Ascending aorta (tissue), 2 donors: ENCODE measurements at places on chromosomes 1 and 21.
A peak's percentile ranks its signal among the peaks of the same experiment; 100 is the strongest.

GRCh38 chr1:184210031-184210430 lies 158.5 kb downstream of the TSEN15 start:
- DNase-seq, result no peak

GRCh38 chr1:223129229-223129901 lies 13.7 kb downstream of the TLR5 start:
- peak; percentile 85 for DNase-seq

DNA sequence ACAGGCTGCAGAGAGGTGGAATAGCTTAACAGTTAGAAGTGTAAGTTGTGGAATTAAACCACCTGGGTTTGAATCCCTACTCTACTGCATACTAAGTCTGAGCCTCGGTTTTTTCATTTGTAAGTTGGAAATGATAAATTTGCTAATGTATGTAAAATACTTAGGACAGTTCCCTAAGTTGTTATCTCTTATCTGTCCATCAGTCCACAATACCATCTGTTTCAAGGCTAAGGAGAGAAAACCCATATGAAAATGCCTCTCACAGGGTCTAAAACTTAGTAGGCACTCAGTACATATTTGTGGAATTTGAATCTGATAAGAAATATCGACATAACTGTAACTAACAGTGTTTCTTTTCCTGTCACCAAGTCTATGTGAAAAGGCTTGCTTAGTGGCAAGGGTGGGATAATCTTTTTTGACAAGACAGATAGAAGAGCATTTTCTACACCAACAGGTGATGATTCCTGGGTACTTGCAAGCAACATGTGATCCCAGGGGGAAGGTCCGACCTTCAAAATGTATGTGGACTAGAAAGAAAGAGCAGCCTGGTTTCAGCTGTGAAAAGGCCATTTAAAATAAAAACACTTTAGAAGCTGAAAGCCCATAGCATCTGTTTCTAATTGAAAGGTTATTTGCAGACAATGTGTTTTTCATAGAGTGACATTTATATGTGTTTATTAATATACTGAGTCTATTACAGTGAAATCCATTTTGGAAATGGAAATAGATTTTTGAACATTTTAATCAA lies 202.9 kb downstream of the HHAT start:
- no peak for DNase-seq

DNA sequence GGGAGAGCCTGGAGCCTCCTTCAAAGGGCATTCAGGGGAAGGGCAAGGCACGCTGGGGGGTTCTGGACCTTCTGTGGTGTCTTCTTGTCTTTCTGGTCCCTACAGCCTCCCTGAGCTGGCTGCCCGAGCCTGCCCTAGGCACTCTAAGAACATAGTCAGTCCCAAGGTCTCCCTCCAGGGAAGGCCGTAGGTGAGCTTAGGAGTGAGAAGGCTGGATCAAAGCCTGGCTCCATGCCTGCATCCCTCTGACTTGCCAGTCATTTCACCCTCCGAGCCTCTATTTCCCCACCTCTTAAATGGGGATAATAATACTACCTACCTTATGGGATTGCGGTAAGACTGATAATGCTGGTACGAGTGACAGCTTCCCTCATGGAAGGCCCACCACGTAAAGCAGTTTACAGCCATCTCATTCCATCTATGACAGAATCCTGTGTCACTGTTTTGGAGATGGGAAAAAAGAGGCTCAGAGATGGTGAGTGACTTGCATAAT lies 20.8 kb downstream of the PTPRF start:
- no peak for DNase-seq

DNA sequence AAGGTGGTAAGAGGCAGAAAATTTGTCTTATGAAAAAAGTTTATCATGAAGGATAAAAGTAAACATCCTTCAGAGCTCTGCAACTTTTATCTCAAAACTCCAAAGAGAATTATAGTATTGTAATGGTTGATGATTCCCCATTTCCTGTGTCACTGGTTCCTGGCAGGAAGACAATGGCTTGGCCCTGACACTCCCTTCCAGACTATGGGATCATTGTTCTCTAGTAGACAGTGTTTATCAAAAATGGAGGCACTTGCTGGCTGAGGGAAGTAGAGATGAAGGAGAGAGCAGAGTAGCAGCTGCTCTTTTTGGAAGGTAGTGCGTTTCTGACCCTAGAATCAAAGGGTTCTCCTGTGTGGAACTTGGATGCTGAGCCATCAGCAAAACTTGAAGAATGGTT lies 145.9 kb upstream of the ATP1B1 start:
- DNase-seq, result no peak

DNA sequence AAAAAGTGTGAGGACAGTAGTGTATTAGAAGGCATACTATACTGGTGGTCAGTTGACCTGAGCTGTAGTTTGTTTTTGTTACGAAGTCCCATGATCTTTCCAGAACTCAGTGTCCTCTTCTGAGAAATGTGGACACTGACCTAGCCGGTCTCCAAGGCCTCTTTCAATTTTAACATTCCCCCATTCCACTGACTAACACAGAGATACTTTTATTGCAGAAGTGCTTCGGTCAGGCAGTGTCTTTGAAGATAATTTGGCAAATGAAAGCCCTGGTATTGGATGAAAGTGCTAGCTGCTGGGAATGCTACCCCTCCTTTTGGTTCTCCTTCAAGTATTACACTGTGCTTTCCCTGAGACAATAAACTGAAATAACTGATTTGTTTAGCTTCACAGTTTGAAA lies 89.4 kb downstream of the LMO4 start:
- no peak for DNase-seq

DNA sequence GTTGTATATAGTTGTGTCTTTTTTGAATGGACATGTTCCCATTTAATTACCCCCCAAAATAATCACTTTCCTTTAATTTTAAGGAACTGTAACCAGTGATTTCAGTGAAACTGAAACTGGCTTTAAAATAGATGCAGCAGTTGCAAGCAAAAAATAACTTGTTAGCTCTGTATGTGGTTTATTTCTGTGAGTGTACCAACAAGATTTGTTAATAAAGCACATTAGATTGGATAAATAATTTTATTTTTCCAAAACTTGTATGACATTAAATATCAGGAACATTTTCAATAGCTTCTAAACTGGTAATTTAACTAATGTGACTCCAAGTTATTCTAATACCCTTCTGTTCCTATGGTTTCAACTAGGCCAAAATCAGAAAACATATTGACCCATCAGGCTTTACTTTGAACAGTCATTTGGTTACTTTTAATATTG lies 184.3 kb upstream of the CACYBP start:
- DNase-seq, result no peak

GRCh38 chr1:208251911-208252835 lies 8.0 kb upstream of the PLXNA2 start:
- no peak for DNase-seq

DNA sequence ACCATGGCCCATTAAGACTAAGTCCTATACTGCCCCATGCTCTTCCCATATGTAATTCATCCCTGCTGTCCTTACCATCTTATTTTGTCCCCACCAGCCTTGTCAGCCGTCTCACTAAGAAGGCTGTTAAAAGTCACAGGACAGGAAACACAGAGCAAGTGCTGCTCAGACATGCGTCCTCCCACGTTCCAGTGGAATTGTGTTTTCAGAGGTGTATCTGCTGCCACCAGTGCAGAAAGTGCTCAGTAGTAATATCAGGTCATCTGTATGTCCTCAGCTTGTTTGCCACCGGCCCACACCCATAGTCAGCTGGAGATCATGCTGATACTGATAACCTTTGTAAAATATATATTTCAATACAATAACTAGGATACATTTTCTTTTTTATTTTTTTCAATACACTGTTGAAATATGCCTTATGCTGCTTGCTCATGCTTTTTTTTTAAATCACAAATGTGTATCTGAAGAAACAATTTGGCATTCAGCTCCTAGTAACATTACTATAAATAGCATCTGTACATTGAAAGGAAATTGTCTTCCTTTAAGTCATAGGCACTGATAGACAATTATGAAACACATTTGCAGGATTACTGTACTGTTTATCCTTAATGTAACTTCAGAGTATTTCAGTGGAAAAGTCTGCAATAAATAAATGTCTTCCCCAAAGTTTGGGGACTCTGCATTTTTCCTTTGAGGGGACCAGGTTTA lies 156.9 kb downstream of the EDEM3 start:
- no peak for DNase-seq

- DNase-seq, result no peak
Measured at GRCh38 chr1:42379794-42380585, 602 bp upstream of the RIMKLA start.

DNA sequence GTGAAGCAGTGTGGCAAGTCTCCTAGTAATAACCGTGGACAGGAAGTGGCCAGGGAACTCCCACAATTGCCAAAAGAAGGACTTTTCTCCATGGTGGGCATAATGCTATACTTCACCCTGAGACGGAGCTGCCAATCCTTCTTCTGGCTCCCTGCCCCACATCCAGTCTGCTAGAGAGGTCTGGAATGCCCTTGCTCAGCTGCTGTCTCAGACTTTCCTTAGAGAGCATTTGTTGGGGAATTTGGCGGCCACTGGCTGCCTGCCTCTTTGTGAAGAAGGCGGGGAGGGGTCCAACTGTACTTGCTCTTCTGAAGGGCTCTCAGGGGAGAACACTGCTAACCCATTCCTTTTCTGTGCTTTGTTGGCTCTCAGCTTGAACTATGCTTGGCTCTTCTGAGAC lies 123.7 kb upstream of the EDN2 start:
- DNase-seq, result no peak

DNA sequence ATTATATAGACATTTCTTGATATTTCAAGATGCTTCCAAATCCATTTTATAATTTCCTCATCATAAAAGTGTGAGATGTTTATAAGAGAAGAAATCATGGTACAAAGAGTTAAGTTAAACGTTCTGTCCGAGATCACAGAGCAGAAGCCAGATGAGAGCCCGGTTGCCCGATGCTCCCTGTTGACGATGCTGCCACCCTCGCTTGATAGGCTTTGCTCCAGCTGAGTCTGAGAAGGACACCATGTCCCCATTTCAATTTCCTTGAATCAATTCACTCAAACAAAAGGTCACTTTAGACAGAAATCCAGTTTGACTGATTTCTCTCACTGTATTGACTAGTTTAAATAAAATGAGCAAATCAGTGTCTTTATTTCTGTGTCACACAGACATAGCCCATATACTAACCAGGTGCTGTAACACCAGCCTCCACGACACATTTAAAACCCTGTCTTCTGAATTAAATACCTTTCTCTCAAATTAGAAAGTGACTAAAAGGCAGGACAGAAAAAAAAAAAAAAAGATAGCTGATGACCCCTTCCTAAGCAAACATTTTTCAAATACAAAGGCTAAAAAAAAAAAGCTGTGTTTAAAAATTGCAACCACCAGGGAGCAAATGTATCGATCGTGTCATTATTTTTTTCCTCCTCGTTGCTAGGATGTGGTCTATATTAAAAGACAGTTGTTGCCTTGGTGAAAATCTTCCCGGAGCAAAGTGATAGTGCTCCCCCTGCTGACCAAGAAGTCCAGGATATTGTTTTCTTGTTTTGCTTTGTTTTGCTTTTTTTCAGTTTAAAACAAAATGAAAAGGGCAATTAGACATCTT lies 35.2 kb downstream of the DNASE2B start:
- no peak for DNase-seq

- DNase-seq, result no peak
Measured at GRCh38 chr1:12244078-12244477, 14.2 kb downstream of the VPS13D start.

GRCh38 chr1:41868241-41868998 lies 50.3 kb downstream of the HIVEP3 start:
- DNase-seq, result no peak

GRCh38 chr1:161953256-161953920 lies 70.3 kb downstream of the OLFML2B start:
- no peak for DNase-seq

DNA sequence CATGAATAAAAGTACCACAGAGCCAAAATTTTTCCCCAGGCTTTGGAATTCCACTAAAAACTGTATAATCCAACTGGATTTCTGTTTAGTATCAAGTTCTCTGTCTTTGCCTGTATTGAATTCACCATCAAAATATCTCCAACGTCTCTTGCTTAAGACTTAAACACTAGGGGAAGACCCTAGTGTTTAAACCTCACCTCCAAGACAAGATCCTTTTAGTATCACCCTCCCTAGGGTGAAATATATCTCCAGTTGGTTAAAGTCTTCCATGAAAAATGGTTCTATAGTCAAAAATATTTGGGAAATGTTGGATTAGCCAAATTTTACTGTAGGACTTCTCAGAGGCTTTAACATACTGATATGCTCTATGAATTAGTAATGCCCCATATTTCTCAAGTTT lies 8.1 kb upstream of the XCL1 start:
- no peak for DNase-seq

GRCh38 chr1:228938537-228938901 lies 203.2 kb downstream of the RHOU start:
- no peak for DNase-seq

GRCh38 chr1:44590475-44590874 lies 83.8 kb downstream of the TMEM53 start:
- DNase-seq, result no peak

- DNase-seq, result no peak
Measured at GRCh38 chr1:114102136-114102535, 51.5 kb downstream of the SYT6 start.

DNA sequence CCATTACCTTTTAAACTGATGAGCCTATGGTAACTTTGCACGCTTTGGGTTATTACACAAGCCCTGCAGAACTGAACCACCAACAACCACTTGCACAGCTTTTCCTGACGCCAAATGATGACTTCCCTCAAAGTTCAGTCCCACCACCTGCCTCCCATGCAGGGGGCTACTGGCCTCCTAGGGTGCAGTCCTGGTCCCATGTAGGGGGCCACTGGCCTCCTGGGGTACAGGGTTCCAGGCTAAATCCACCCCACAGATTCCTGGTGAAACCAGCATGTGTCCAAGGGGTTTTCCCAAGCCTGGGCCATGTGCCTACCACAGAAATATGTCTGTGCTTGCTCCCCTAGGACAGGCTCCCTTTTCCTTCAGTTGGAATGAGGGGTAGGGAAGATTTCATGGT lies 73.4 kb upstream of the ZNF678 start:
- DNase-seq, result no peak

GRCh38 chr1:53254011-53254640 lies 15.8 kb upstream of the MAGOH start:
- DNase-seq, result no peak

DNA sequence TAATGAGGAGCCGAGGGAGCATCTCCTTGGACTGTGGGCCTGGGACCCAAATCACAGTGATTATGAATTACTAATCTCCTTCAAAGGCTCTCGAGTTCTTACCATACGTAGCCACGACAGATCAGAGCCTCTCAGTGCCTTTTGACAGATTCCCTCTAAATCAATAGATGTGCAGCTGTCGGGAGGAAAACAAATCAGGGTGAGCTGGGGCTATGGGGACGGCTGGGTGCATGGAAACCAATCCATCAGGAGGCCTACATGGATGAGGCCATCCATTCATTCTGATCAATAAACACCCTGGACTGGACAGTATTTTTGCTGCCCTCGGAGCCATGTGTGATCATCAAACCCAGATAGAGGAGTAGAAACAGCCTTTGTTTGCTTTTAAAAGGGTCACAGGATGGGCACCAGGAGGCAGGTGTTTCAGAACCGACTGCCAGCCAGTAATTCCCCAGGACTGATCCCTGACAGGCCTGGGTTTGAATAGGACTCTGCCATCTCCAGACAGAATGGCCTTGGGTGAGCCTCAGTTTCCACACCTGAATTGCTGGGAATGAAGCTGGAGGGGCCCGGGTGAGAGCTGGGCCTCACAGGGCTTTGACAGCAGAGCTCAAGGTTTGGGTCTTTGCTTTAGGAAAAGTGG lies 532.8 kb downstream of the MATN1 start:
- no peak for DNase-seq
